ENCODE measurements at places on chromosomes 16 and 17. TPM values are rescaled to one million over a fixed set of nuclear protein-coding genes. Genes with fewer than 3 reads are reported as not detected.
A peak's percentile ranks its signal among the peaks of the same experiment; 100 is the strongest.

DNA sequence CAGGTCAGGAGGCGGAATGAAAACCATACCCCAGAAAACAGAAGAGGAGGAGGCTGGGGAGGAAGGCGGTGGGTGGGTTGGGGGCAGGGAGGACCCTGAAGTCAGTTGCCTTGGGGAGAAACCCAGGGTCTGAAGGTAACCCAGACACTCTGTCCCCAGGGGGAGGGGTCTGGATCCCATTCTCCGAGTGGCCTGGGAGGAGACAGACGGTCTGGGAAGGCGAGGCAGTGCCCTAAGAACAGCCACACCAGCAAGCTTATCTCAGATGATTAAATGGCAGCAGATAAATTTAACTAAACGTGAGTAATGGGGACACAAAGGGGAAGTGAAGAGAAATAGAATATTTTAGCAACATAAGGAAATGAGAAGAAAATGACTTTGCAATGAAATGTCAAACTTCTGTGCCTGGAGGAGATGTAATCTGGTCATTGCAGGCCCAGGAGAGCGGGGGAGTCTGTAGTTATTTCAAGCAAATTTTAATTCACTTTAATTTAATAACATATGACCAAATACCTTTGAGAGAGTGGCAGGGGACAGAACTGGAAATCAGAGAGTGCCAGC lies 21.4 kb upstream of the ZFP90 start:
- DNase-seq, result no peak

DNA sequence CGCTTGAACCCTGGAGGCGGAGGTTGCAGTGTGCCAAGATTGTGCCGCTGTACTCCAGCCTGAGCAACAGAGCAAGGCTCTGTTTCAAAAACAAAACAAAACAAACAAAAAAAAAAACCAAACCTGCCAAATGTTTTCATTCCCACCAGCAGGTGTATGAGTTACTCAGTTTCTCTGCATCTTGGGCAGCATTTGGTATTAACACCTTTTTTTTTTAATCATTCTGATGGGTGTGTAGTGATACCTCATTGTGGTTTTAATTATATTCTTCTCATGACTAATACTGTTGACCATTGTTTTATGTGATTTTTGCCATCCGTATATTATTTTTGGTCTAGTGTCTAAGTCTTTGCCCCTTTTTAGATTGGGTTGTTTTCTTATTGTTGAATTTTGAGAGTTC lies 15.3 kb downstream of the NFATC3 start:
- DNase-seq, result no peak

GRCh38 chr16:6625606-6626005 lies 707.0 kb upstream of the RBFOX1 start:
- no peak for DNase-seq

DNA sequence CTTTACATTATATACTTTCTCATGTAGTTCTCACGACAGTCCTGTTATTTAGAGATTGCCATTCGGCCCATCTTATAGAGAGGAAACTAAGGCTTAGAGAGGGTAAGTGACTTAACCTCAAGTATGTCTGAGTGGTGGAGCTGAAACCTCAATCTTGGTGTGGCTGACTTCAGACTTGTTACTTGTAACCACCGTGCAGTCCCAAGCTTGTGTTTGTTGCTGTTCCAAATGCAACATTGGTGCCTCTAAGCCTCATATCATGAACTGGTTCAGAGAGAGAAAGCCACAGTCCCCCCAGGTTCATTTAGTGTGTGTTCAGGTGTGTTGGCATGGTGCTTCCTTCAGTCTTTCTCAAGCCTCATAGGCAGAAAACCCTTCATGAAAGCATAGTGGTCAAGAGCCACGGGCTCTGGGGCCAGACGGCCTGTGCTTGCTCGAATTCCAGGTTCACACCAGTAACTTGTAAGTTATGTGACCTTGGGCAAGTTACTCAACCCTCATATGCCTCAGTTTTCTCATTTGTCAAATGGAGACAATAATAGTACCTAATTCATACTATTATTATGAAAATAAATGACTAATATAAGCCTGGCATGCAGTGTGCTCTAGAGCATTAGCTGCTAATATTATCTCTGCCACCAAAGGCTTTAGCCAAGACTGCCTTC lies 39.9 kb downstream of the CDH1 start:
- no peak for DNase-seq

DNA sequence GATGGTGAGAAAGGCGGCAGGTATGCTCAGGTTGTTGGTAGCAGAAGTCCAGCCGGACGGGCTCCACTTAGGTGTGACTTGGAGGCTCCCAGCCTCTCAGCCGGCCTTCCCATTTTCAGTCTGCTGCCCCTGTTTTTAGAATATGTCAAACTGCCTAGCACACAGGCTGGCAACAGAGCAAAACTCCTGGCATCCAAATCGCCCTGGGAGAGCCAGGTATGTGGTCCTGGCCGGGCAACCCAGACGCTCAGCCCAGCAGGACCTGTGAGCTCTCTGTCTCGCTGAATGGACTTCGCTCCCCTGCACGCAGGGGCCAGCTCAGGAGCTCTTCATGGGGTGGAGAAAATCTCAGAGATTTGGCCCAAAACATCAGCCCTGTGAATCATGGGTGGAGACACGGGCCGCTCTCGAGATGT lies 147.9 kb upstream of the CHMP6 start:
- DNase-seq, result no peak

- DNase-seq, result no peak
These were observed 931.6 kb upstream of the GOT2 start for GRCh38 chr16:59665618-59666220.

DNA sequence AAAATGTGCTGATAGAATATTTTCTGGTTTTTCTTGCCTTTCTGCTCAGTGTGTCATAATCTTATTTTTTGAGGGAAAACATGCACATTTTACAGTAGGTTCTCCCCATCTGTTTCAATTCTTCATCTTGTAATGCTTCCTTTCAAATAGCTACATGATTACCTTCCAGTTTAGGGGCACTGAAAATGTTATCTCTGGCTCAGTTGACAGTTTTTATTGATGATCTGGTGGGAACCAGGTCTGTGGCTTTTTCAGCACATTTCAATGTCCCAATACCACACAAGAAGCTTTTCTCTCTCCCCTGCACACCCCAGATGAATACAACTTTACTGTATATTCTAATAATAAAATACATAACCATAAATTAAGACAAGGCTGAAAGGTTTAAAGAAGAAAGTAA lies 36.5 kb downstream of the FTO start:
- DNase-seq, result no peak

DNA sequence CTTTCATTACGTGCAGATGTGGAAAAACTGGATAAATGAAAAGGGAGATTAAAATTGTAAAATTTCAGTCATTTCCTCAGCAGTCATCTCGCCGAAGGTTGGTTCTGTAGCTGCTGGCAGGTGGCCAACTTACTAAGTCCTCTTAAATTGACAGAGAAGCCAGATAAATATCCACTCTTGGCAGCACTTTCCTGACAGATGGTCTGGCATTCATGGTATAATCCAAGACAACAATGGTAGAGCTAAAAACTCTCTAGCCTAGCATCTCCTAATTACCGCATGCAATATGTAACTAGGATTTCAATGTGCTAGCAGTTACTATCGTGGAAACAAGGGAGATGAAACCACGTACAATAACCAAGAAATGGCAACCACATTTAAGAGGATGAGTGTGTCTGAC lies 306.3 kb downstream of the CNTNAP4 start:
- DNase-seq, result peak; percentile 14

DNA sequence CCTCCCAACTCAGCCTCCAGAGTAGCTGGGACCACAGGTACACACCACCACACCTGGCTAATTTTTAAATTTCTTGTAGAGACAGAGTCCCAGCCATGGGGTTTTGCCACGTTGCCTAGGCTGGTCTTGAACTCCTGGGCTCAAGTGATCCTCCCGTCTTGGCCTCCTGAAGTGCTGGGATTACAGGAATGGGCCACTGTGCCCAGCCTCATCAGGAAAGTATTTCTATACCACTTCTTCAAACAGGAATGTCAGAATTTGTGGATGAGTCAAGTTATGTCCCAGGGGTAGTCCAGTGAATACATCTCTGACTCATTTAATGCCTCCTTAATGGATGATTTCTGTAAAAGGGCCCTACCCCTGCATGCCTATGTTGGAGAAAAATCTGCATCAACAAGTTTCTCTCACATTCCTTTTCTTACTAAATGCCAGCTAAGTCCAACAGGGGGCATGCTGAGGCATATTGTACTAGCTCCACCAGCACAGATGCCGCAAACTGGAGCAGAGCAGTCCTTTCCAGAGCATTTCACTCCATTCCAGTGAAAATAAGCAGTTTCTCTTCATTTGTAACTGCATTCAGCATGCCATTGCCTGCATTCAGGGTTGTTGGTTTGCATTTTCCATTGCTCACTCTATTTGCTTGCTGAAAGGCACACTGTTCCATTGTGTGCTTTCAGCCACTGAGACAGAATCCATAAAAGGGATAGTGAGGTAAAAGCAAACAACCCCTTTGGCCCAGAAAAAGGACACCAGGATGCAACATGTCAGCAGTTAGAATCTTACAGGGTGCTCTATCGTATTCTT lies 5.3 kb upstream of the CAVIN1 start:
- DNase-seq, result peak; percentile 98

GRCh38 chr17:42548070-42548837 lies 4.5 kb upstream of the HSD17B1 start:
- no peak for DNase-seq

DNA sequence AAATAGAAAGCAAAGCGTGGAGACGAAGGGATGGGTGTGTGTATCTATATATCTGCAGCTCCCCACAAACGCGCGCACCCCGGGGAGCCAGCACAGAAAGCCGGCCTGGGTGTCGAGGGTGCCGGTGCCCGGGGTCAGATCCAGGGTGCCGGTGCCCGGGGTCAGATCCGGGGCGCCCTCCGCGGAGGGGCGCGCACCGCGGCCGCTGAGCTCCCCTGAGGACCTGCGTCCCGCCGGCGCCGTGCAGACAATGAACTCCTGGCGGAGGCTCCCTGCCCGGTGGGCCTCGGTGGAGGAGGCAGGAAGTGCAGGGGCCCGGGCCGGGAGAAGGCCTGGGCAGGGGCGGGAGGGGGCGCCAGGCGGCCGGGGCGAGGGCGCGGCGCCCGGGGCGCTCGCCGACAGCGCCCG lies 1.1 kb downstream of the ZNF423 start:
- no peak for DNase-seq

GRCh38 chr16:30340621-30341020 lies 14.5 kb downstream of the CD2BP2 start:
- no peak for DNase-seq

DNA sequence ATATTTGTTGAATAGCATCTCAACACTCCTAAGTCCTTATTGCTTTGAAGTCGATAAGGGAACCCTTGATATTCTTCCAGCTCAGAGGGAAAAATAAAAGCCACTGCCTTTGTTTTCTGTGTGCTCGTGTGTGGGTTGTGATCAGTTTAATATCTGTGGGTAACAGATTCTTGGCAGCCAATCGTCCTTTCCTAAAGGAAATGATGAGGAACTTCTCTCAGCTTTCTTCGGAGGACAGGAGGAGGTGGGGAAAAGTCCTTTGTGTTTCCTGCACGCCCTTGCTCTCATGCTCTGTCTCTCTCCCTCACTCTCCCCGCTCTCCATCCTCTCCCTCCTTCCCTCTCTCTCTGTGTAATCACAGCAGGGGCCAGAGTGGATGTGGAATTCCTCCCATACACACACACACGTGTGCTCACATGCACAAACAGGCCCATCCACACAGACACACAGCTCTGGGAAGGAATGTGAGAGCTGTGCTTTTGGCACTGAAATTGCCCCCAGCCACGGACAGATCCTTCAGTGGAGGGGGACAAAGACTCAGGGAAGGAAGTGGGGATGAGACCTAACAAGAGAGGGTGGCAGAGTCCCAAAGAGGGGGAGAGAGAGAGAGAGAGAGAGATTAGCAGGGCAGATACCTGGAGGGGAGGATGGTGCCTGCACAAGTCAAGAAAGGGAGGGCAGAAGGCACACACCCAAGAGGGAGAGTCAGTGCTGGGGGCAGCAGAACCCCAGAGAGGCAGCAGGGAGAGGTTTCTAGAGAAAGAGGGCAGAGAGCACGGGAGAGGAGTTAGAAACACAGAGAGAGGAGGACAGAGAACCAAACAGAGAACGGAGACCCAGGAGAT lies 83.5 kb upstream of the PLCG2 start:
- DNase-seq, result peak; percentile 71

- peak; percentile 61 for DNase-seq
These were observed 3.4 kb downstream of the SLC38A10 start for GRCh38 chr17:81291662-81292061.

DNA sequence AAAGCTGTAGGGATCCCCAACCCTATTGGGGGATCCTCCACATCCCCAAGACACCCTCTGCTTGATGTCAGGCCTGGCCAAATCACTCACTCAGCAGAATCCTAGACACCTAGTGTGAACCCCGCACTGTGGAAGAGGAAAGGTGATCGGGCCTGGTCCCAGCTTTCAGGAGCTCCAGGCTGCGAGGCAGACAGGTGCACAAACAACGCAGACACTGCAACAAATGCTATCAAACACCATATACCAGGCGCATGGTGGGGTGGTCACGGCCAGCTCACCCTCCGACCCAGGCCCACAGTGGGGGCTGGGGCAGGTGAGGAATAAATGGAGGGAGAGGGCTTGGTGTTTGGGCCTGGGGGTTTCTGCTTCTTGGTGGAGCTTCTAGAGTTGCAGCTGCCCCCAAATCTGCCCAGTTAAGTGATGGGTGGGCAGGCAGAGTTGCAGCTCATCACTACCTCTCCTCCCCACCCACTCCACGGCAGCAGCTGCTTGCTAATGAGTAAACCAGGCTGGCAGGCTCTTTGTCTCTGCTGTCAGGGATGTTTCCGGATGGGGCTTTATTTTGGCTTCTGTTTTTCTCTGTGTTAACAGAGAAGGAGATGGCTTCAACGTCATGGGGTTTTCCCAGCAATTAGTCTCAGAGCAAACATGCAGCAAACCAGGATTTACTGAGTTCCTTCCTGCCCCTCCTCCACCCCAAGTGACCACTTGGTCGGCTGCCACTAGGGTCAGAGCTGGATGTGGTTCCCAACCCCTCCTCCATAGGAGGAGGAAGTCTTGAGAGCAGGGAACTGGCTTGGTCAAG lies 46.6 kb downstream of the PECAM1 start:
- DNase-seq, result peak; percentile 76

DNA sequence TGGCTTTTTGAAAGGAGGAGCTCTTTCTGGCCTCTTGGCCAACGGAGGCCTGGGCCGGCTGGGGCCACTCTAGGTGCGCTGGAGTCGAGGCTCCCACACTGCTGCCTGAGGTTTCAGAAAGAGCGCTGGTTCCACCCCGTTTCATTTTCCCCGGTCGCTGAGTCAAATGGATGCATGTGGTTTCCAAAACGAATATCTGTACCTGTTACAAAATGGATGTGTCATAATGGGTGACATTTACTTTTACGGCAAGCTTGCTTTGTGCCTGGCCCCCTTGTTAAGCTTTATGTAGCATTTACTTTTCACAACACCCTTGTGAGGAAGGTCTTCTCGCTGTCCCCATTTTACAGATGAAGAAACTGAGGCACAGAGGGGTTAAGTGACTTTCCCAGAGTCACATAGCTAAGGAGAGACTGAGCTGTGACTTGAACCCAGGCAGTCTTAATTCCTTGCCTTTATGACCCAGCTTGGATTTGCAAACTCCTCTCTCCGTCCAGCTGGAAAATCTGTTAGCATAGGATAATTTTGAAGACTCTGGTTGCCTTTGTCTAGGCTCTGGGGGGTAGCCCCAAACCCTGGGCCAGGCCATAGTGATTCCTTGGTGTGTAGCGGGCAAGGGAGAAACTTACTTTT lies 10.6 kb downstream of the KSR1 start:
- no peak for DNase-seq

- DNase-seq, result no peak
These were observed 205.1 kb upstream of the MAF start for GRCh38 chr16:79805621-79806020.

HOXB1 gene
- total RNA-seq, result not detected

CD300E gene
- total RNA-seq, result not detected

NIP7 gene
- total RNA-seq, result 27.9 TPM

PRSS53 gene
- total RNA-seq, result 2.8 TPM

KRT25 gene
- total RNA-seq, result not detected

VAT1 gene
- 461 TPM for total RNA-seq

PRAC2 gene
- not detected for total RNA-seq

TMEM204 gene
- total RNA-seq, result 5.0 TPM

RAB37 gene
- total RNA-seq, result 0.09 TPM
